ENCODE measurements at places on chromosomes 3 and 15. TPM values are rescaled to one million over a fixed set of nuclear protein-coding genes. Genes with fewer than 3 reads are reported as not detected.

The ADCY5 gene
- total RNA-seq: not detected

The BCL2A1 gene
- total RNA-seq: 0.69 TPM

The PLS1 gene
- 13.9 TPM for total RNA-seq

The CIDEC gene
- not detected for total RNA-seq

The ARGFX gene
- total RNA-seq: not detected

The NPAP1 gene
- not detected for total RNA-seq

The SMCO1 gene
- 0.05 TPM for total RNA-seq

The LMCD1 gene
- total RNA-seq: 10.0 TPM

The ATP13A5 gene
- not detected for total RNA-seq

The LCTL gene
- 4.6 TPM for total RNA-seq

The FSTL1 gene
- total RNA-seq: 1,312 TPM

The GP9 gene
- total RNA-seq: not detected

The NIT2 gene
- total RNA-seq: 36.0 TPM

The PAK6 gene
- 13.0 TPM for total RNA-seq

The ANKUB1 gene
- not detected for total RNA-seq

The ADGRG7 gene
- total RNA-seq: not detected

The NRROS gene
- total RNA-seq: 0.42 TPM

The AADACL2 gene
- total RNA-seq: not detected

The FANCD2OS gene
- not detected for total RNA-seq

The P2RY12 gene
- not detected for total RNA-seq

The POMGNT2 gene
- 17.1 TPM for total RNA-seq

The ALG1L2 gene
- not detected for total RNA-seq

The RHOV gene
- 0.12 TPM for total RNA-seq

The TM4SF18 gene
- 25.4 TPM for total RNA-seq

The DAZL gene
- total RNA-seq: not detected

The ZNF502 gene
- 0.15 TPM for total RNA-seq

The MKRN2OS gene
- not detected for total RNA-seq

Measured in M059J (cell line).